ENCODE measurements at places on chromosomes 12 and 14.

GRCh38 chr14:79965896-79966295 lies 245.4 kb downstream of the DIO2 start:
- DNase-seq, result no peak

DNA sequence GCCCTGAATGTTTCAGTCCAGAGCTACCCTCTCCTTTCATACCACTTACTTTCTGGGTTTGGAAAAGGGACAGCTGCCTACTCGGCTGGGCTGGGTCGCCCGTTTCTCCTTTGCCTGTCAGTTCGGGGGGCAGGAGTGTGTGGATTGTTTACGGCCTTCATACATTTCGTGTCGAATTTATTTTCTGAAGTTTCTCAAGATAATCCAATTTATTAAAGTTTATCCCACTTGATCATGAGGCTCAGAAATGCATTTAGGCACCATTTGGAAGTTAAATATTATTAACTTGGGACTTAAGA lies 608 bp downstream of the ZNF410 start:
- DNase-seq, result no peak

DNA sequence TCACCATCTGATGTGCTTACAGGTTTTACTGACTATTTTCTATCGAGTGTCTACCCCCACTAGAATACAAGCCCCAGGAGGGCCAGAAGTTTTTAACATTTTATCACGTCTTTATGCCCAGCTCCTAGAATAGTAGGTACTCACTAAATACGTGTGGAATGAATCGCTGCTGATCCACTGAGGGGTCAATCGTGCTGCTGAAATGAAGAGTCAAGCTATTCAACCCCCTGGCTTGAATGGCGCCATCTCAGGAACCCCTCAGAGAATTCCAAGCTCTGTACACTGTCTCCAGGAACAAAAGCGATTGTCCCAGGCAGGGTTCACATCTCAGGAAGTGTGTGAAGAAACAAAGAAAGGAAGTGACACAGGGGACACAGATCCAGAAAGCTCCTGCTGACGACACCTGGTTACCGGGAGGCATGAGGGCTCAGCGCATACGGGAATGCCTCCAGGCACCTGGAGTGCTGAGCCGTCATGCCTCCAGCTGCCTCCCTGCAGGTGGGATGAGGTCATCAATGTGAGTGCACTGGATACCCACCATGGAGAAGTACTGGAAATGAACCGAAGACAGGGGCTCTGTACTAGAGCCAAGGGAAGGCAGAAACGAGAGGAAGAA lies 45.6 kb downstream of the PITPNM2 start:
- DNase-seq, result no peak

GRCh38 chr14:95327558-95328374 lies 8.1 kb upstream of the CLMN start:
- DNase-seq, result no peak

DNA sequence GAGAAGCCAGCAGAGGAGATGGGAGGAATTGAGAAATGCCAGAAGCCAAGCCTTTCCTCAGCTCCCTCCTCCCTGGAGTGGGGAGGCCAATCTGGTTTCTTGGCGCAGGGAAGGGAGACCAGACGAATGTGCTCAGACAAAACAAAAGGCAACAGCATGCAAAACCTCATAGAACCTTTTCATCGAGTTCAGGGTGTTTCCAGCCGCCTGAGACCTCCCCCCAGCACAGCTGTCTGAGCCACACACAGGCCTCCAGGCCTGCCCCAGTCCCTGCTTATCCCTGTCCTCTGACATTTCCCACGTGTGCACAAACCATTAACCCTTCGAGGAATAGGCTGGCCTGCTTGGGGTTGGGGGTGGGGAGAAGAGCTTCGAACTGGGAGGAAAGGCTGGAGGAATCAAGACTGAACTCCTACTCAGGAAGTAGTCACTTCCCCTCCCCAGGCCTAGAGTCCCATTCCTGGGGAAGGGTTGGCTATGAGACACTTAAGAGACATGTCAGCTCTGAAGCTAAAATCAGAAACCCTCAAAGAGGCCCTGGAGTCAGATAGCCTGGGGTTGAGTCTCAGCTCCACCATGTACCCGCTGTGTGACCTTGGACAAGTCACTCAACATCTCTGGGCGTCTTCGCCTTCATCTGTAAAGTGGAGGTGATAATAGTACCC lies 10.7 kb downstream of the TBX3 start:
- no peak for DNase-seq

- DNase-seq, result no peak
Observed at GRCh38 chr14:71355324-71356201, 448.3 kb downstream of the PCNX1 start.

DNA sequence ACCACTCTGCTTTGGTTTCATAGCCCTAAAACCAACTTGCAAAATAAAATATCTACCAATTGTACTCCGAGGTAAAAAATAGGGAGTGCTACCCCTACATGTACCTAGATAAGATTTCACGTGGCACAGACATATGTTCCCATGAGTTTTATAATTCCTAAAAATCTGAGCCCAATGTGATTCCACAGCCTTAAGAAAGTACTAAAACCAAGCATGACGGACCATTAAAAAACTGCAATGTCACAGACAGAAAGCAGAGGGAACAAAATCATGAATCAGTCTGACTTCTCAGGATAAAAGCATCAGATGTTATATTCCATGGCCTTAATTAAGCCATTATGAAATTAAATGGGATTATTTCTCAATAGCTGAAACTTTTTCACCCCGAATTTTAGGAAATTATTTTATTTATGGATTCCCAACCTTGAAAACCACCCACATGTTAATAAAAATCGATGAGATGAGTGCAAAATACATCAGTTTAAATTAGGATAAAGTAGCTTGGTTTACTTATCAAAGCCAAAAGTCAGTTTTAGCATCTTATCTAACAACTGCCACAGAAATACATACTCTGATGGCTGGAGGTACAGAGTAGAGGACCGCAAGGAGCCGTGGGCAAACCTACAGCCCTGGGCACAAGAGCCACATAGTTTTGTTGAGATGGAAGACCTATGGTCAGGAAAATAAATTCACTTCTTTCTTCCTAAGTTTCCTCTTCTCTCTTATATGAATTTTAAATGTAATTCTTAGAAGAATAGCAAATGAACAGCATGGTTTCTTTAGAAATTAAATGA lies 4.5 kb downstream of the ITPR2 start:
- DNase-seq, result no peak

- DNase-seq, result no peak
Observed at GRCh38 chr12:69698769-69699540, at the start of gene BEST3. TSS of gene BEST3 (minus strand) at chr12:69699303. CDS start at chr12:69697798, 1,505 bp downstream.

DNA sequence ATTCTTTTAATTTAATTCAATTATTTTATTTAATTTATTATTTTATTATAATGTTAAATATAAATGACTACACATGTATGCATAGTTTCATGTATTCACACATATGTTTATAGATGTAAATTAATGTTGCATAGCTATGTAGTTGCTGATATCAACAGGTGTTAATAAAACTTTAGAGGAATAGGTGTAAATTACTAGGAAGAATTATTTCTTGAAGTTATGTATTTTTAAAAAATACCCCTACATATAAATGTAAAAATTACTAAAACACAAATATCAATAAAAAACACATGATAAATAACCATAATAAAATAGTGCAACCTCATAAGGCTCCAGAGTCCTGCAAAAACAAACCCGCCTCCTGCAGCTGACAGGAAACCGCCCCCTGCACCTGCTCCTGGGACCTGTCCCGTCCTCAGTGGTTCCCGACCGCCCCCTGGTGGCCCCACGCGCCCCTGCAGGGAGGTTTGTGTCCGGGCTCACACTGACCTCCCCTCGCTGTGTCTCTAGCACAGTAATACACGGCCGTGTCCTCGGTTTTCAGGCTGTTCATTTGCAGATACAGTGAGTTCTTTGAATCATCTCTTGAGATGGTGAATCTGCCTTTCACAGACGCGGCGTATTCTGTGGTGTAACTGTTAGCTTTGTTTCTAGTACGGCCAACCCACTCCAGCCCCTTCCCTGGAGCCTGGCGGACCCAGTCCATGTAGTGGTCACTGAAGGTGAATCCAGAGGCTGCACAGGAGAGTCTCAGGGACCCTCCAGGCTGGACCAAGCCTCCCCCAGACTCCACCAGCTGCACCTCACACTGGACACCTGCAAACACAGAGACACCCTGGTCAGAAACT lies 1264.0 kb downstream of the TMEM121 start:
- peak; percentile 64 for DNase-seq

DNA sequence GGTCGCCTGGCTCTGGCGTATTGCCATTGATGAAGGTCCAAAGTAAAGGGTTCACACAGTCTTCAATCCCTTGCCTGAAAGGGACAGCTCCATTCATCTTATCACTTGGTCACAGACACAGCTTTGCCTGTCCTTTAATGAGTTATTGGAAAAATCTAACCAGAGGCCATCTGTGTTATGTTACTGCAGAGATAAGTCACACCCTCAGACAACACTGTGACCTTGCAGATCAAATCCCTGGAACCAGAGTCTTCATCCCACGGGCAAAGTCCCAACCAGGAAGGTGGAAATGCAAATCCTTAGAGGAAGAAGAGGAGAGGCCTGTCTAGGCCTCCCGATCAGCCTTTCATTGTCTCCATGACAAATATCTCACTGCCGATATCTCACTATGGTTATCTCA lies 68.3 kb upstream of the SCN8A start:
- DNase-seq, result no peak

DNA sequence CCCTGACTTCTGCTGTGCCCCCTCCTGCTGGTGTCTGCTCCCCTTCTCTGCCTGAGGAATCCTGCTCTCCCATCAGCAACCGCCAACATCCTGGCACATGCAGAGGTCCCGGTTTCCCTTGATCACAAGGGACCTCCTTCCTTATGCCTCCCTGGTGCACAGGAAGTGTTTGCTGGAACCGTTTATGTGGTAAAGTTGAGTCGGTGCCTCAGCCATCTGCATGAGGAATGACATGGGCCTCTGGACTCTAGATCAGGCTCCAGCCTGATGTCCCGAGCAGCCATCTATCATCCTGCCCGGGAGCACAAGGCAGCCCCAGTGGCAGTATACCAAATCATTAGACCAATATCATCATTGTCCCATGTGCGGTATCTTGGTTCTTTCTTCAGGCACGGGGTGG lies 90.4 kb downstream of the BORCS5 start:
- no peak for DNase-seq

GRCh38 chr12:48750769-48751356 lies 34.4 kb upstream of the CCNT1 start:
- no peak for DNase-seq

DNA sequence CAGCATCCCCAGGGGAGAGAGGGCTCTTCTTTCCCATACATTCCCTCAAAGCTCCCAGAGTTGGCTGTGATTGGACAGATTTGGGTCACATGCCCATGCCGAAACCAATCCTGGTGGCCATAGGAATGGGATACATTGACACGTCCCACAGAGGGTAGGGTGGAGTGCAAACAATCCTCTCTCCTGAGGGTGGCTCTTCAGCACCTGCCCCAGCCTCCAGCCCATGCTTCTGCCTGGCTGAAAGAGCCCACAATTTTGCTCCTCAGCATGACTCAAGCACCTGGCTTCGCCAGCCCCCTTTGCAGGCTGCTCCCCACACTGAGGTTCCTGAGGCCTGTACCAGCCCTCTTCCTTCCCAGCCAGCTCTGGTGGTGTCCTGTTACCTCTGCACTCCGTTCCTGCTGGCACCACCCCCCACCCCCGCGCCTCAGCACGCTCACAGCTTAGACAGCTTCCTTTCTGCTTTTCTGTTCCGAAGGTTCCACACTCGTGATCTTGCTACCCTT lies 71.7 kb downstream of the CCDC92 start:
- DNase-seq, result peak; percentile 16

DNA sequence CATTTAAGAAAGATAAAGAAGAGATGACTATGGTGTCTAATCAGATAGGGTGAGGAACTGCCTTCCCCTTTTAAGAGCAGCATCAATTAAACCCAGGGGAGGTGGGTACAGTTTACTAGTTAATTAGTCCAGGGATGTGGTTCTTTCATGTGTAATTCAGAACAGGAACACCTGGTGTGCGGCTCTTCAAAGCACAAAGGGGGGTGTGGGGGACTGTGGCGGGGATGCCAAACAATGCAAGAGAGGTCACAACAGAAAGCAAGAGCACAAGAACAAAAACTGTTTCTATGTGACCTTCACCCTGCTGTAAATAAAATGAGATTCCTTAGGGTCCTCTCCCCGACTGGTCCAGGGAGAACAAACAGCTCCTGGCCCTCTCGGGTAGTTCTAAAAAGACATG lies 183.9 kb upstream of the SOX5 start:
- no peak for DNase-seq

DNA sequence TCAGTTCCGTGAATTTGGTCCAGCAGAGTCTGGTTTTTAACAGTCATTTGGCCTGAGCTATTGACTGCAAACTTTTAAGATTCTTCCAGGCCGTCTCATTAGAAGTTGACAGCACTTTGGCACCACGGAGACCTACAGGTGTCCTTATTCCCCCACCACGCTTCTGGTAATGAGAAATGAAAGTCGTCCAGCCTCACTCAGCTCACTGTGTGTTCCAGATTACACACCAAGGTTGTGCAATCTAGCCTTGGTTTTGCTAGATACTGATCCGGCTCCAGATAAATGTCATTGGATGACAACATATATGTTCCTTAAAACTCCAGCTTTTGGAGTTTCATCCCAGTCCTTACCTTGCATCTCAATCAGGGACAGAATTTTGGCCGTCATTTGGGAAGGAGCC lies 210.4 kb downstream of the CHST11 start:
- no peak for DNase-seq

GRCh38 chr12:40238266-40238902 lies 13.6 kb downstream of the LRRK2 start:
- DNase-seq, result no peak

DNA sequence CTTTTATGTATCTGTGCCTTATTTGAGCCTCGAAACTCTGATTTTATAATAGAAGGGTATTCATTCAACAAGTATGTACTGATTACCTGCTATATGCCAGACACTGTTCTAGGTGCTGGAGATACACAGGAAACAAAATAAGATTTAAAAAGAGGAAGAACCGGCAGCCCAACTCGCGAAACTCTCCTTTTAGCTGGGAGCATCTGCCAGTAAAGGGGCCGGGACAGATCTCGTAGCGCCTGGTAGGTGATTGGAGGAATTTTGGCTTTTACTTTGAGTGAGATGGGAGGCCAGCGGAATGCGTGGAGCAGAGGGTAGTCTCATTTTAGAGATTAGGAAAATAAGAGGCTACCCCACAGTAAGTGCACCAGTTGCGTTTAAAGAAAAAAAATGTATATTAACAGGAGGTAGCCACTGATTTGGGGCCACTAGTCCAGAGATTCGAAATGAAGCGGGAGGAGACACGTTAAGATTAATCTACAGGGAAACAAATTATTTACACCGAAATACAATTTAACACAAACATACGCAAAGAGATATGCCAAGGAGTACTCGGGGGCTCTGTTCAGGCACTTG lies 520 bp upstream of the MON2 start:
- DNase-seq, result no peak

- no peak for DNase-seq
Observed at GRCh38 chr12:79763766-79764452, 73.1 kb upstream of the PAWR start.

Measured in stimulated activated CD8-positive, alpha-beta memory T cell treated with anti-CD3 and anti-CD28 coated beads, Interleukin-15, amount 100 ng/mL, for 48 hours (primary cell).